ENCODE measurements at places on chromosomes 5 and 9.

- DNase-seq = no peak
Measured at GRCh38 chr9:105901514-105902109, 207.3 kb downstream of the TMEM38B start.

DNA sequence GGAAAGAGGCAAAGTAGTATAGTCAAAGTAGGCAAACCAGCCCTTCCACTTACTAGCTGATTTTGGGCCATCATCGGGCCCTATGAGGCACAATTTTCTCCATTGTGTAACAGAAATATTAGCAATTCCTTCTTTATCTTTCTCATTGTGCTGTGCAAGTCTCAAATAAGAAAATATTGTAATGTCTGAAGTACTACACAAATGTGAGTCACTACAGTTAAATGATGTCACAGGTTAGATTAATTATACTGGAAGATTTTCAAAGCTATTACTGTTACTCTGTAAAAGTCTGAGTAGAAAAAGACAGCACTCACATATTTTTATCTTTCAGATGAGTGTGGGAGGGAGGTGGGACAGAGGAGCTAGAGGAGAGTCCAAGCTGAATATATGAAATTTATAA, 12.4 kb upstream of the TMC1 start:
- DNase-seq = no peak

DNA sequence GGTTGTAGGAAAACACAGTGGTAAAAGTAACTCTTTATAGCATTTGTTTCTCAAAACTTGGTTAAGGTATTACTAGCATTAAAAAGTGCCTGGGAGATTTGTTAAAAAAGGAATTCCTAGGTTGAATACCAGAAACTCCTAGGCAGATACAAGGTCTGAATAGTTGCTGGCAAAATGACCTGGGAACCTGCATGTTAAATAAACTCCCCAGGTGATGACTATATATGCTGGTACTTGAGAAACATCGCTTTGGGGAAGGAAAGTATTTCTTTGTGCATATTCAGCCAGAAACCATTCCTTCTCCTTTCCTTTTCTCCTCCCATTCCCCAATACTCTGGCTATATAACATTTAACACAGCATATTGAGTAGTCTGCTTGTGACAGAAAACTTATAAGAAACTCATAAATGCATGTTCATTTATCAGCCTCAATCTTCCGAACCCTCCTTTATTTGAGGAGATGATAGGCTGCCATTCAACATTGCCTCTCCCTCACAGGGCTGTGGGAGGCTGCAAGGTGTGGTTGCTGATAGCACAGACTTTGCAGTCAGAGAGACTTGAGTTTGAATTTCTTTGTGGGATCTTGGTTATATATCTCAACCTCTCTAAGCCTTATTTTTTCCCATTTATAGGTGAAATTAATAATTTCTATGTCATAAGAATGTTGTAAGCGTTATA, 28.7 kb downstream of the PCSK1 start:
- no peak for DNase-seq

GRCh38 chr9:33082538-33083326, 6.3 kb upstream of the SMU1 start:
- DNase-seq = no peak

DNA sequence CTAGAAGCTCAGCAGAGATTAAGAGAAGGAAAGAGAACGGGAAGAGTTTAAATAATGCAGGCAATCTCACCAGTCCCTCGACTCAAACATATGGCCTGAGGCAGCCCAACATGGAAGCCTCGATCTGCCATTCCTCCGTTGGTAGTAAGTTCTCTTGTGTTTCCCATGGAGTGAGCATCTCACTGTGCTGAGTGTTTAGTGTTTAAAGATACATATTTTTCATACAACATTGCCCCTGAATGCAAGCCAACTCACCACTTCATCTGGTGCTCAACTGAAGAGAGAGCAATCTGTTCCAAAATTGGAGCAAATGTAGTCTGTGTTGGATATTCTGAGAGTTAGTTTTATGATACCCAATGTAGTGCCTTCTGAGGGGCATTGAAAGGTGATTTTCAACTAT, 171.5 kb upstream of the ATP10B start:
- DNase-seq = no peak

DNA sequence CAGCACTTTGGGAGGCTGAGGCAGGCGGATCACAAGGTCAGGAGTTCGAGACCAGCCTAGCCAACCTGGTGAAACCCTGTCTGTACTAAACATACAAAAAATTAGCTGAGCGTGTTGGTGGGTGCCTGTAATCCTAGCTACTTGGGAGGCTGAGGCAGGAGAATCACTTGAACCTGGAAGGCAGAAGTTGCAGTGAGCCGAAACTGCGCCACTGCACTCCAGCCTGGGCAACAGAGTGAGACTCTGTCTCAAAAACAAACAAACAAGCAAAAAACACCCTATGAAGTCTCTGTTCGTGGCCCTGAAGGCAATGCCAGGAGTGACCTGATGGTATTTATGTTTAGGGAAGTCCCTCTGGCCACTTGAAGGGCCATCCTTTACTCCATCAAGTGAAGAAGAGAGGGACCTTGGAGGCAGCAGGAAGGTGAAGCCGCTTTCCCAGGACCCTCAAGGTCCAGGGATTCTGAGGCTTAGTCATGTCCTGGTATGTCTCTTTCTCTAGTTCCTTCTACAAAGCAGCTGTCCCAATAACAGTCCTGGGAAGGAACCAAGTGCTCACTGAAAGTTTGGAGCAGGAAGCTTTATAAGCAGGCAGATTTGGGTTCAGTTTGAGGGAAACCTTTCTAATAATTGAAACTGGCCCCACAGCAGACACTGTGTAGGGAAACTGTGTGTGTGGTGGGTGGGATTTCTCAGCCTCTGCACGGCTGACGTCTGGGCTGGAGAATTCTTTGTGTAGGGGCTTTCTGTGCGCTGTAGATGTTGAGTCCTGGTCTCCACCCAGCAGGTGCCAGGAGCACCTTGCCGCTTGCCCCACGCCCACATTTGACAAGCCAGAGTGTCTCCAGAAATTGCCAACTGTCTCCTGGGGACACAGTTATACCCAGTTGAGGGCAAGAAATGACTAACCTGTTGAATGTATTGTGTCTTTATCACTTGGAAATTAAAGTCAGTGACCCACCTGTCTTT, 12.5 kb downstream of the PHF2 start:
- no peak for DNase-seq

- DNase-seq = no peak
Measured at GRCh38 chr5:73390972-73391371, 57.6 kb downstream of the FOXD1 start.

DNA sequence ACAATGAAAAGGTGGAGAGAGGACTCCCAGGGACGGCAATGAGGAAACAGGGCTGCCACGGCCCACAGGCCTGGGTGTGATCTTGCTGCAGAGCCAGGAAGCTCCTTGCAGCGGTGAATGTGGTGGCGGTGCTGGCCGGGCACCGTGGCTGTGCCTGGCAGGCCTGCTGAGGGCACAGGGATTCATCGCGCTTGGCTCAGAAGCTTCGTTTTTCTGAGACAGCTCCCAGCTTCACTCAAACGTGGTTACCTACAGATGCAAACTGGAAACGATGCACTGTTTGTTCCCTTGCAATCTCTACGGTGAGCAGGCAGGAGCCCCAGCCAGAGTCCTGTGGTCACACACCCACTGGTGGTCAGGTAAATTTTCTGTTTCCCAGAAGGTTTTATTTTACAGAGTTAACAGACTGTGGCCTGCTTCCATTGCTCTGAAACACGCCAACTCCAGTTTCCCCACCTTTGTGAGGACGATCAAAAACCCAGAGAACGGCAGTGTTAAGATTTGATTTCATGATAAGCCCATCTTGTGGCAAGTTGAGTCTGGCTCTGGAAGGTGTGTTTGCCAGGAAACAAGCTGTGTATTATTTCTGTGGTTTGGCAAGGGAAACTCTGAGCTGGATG, 183.9 kb downstream of the AUH start:
- no peak for DNase-seq

DNA sequence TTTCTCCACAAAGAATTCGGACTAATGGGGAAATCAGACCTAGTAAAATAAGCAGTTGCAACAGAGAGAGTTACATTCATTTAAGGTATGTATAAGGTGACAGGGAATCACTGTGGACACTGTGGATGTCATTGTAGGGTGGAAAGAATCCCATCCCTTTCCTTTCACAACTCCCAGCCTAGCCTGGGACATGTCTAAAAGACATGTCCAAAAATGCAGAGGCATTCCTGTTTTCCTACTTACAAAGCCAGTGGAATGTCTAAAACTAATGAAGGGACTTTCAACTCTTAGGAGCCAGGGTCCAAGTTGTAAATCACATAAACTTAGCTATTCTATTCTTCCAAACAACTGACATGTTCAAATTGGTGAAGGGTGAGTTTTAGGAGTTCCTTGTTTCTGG, 511.0 kb downstream of the PRELID2 start:
- no peak for DNase-seq

DNA sequence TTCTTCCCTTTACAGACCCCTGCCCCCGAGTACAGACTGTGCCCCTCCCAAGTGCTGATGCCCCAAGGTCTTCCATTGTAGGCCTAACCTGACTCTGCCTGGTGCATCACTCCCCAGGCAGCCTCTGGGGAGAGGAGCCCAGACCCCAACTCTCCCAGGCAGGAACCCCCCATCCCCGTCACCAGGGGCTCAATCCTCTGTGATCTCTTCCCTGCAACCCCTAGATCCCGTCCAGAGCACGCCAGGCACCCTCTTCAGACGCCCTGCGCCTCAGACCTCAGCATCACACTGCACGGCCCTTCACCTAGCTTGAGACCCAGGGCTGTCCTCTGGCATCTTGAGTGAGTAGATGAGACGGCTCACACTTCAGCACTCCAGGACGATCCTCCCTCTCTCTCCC, 6.4 kb upstream of the EGR1 start:
- DNase-seq = no peak

- no peak for DNase-seq
Measured at GRCh38 chr5:127839072-127839471, 135.9 kb downstream of the CCDC192 start.

GRCh38 chr5:19210886-19211285, 777.1 kb downstream of the CDH18 start:
- DNase-seq = no peak

- no peak for DNase-seq
Measured at GRCh38 chr9:13513716-13514444, 234.4 kb upstream of the MPDZ start.

- no peak for DNase-seq
Measured at GRCh38 chr5:82105457-82105856, 133.6 kb downstream of the ATG10 start.

GRCh38 chr9:88174324-88174723, 36.0 kb upstream of the SPATA31C2 start:
- DNase-seq = no peak

- DNase-seq = no peak
Measured at GRCh38 chr5:153745778-153746395, 255.4 kb downstream of the GRIA1 start.

DNA sequence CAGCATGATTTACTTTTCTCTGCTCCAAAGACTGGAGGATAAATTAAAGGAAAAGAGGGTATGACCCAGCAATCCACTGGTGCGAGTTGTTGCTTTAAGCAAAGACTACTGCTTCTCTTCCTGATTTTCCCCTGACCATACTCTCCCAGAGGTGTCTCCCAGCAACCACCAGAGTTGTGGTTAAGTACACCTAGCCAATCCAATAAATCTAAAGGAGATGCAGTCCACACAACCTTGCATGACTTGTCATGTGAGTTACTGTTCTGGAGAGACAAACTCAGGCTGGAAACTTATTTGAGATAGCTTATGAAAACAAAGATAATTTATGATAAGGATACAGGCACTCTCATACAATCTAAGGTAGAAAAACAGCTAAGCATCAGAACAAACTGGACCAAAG, 11.9 kb downstream of the TMC1 start:
- DNase-seq = no peak

- DNase-seq = no peak
Measured at GRCh38 chr5:150531686-150532085, 23.8 kb downstream of the NDST1 start.

DNA sequence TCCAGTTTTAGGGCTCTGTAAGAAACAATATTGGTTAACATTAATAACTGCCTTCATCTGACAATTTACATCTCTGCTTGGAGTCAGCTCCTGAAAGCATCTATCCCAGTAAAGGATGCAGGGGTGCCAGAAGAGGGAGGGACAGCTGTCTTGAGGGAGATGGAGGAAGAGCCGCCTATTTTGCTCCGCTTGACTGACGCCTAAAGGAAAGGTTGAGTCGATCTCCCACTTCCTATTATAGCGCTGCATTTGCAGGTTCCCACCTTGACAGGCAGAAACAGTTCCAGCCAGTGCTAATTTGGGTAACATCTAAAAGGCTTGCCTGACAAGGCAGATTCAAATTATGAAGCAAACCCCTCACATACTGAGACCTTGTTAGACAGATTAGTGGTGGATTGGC, 374.6 kb downstream of the SPATA31D1 start:
- no peak for DNase-seq

DNA sequence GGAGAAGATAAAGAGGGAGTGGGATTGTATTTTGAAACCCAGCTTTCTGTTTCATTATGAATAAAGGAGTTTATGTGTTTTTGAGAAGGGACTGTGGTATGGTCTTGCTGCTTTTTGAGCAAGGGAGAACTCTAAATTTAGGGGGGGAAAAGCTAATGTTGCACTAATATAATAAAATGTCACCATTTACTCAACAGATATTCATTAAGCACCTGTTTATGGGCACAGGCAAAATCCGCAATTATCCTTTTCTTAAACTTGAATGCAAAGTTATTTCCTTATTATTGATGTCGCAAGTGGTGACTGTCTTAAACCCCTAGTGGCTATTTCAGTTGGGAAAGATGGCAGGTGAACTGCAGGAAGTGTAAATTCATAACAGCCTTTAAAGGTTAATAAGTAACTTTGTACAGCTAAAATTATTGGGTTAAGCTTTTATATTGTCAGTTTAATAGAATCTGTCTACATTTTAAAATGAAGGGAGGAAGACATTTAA, 1.5 kb downstream of the CDC42SE2 start:
- no peak for DNase-seq

GRCh38 chr9:19785230-19785629, 3.6 kb downstream of the SLC24A2 start:
- no peak for DNase-seq

- DNase-seq = no peak
Measured at GRCh38 chr9:123978981-123979380, 32.6 kb upstream of the LHX2 start.

- DNase-seq = no peak
Measured at GRCh38 chr9:104842698-104843097, 78.8 kb downstream of the NIPSNAP3B start.
